ENCODE measurements at places on chromosomes 2 and 18.

DNA sequence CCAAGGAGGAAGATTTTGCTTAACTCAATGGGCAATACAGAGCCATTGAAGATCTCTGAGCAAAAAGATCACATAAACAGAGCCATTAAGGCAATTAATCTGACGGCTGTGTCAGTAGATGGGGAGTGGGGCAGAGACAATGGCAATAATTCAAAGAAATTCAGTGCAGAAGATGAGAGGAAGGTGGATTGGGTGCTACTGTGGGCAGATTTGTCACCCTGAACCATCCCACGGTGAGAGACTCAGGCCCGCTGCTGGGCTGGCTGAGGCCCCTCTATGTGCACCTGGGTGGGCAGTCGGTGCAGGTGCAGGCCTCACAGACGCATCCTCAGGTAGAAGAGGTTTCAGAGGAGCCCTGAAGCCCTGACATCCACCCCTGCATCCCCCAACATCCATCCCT is 458.6 kb downstream of the EIPR1 start:
- DNase-seq = no peak

- DNase-seq = no peak
Observed at GRCh38 chr2:224444783-224445182, 42.9 kb upstream of the FAM124B start.

DNA sequence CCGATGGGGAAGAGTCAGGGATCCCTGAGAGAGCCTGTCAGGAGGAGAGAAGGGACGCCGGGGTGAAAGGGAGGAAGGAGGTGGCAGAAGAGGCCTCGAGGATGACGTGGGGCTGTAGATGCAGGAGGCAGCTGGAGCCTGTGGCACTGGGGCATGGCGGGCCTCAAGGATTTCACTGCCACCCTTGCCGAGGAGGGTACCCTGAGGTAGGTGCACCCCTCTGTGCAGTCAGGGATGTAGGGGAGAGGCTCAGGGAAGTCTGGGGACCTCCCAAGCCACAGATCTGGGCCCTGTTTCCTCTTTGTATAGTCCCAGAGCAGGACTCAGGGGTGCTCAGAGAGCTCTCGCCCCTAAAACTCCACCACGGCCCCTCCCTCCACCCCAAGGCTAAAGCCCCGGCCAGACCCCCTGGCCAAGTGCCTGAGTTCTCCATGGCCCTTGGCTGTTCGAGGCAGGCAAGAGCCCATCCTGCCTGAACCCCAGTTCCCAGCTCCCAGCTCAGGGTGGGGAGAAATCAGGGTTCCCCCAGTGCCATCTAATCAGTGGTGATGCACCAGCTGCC is 39.0 kb upstream of the HDAC4 start:
- DNase-seq = no peak

- DNase-seq = no peak
Observed at GRCh38 chr2:23454501-23455120, 69.6 kb downstream of the KLHL29 start.

GRCh38 chr2:62045017-62045543 is 139.6 kb downstream of the COMMD1 start:
- DNase-seq = no peak

GRCh38 chr2:97704989-97705388 is 8.4 kb upstream of the ZAP70 start:
- DNase-seq = no peak

DNA sequence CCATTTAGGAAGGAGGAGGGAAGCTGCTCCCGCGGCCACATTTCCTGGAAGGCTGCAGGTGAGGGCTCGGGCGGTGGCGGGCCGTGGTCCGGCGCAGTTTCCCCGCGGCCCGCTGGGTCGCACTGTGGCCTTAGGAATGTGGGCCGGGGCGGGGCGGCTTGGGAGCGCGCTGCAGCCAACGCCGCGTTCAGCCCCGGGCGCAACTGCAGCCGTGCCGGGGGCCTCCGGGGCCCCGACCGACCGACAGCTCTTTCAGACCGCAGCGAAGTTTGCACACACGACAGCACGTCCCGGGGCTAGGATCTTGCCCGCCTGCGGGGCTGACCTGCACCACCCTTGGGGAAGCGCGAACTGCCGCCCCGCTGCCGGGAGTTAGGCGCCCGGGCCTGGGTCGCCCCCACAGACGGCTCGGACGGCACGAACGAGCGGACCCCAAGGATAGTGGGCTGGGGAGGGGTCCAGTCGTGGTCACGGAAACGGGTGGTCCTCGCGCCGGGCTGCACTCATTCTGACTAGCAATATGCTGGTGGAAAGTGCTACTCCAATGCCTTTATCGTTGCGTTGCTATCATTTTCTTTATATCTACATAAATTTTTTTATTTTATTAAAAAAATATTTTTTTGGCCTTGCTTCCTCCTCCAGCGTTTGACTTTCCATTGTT is 69.9 kb upstream of the DLX2 start:
- DNase-seq = peak; percentile 53

DNA sequence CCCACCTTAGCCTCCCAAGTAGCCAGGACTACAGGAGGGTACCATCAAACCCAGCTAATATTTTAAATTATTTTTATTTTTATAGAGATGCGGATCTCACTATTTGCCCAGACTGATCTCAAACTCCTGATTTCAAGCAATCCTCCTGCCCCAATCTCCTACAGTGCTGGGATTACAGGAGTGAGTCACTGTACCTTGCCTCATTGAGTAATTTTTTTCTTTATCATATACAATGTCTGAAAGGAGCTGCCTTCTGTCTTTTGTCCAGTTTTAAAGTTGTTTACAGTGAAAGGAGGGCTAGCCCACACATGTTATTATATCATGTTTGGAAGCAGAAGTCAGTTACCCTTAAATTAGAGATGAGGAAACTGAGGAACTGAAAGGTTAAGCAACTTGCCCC is 32.5 kb downstream of the PRKRA start:
- no peak for DNase-seq

DNA sequence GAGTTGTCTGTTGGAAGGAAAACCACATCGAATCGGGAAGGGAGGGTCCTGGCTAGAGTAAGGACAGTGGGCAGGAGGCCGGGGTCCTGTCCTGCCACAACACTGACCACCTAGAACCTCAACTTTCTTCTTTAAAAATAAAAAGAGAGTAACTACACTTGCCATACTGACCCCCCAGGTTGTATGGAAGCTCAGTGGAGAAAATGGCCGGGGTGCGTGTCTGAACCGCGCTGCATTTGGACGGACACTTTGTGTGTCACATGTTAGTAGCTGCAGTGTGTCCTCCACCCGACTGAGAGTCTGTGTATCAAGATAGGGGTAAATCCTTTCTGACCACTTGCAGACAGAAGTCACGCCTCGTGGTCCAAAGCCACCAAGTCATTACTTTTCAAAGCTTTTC is 87.0 kb downstream of the GBX2 start:
- no peak for DNase-seq

DNA sequence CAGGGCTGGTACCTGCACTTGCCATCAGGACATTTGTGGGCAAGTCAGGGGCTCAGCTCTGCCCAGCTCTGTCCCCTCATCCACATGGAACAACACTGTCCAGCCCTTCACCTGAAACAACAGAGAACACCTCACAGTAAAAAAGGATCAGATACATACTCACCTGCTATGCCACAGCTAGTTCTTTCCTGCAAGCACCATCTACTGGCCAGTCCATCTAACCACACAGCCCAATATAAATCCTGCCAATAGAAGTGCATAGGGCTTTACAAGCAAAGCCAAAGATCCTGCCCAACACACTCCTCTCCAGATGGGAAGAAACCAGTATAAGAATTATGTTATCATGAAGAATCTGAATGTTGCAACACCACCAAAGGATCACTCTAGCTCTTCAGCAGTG is 52.2 kb upstream of the GALNT13 start:
- no peak for DNase-seq

- DNase-seq = no peak
Observed at GRCh38 chr2:66523990-66524389, 89.1 kb downstream of the MEIS1 start.

DNA sequence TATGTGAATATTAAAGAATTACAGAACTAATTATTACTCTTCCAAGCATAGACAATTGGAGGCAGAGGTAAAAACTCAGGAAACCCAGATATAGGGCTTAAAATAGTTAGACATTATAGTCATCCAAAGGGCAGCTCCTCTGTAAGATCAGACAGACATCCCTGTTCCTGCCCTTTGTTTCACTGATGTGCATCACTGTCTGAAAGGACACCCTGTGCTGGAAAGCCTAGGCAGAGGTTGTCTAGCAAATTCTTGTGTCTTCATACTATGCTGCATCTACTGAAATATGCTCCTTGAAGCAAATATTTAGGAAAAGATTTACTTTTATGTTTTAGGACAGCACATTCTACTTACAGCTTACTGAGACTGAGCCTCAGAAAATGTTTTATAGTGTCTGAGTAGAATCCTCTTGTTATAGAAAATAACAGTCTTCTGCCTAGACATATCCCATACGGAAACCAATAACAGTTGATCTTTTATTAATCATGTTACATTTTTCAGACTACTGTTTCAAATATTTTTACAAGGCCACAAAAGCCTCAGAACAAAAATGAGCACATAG is 977.3 kb upstream of the CDH2 start:
- no peak for DNase-seq

DNA sequence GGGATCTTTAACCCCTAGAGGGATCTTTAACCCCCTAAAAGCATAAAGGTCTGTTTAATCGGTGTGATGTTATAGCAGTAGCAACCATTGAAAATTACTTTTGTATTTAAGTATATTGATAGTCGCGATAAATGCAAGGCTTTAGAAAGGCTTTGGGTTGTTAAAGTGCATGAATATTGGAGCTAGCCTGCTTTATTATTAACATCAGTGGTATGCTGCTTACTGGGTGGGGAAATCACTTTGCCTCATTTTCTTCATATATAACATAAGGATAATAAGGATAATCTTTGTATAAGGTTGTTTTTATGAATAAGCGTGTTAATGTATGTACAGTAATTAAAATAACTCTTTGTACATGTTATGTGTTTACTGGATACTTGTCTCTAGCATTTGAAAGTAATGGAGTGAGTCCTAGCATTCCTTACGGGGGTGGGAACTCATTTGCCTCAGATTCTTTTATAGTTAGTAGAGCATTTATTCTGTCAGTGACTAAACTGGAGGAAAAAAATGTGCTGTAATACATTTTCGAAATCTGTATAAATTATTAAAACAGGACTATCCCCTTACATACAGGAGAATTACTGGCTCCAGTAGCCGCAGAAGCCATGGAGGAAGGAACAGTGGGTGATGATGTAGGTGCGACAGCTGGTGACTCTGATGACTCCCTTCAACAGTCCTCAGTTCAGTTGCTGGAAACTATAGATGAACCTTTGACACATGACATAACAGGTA is 122.2 kb downstream of the BIRC6 start:
- no peak for DNase-seq

GRCh38 chr2:11855064-11855760 is 108.8 kb downstream of the LPIN1 start:
- DNase-seq = no peak

GRCh38 chr2:43998263-43998662 is 2.5 kb upstream of the LRPPRC start:
- no peak for DNase-seq

DNA sequence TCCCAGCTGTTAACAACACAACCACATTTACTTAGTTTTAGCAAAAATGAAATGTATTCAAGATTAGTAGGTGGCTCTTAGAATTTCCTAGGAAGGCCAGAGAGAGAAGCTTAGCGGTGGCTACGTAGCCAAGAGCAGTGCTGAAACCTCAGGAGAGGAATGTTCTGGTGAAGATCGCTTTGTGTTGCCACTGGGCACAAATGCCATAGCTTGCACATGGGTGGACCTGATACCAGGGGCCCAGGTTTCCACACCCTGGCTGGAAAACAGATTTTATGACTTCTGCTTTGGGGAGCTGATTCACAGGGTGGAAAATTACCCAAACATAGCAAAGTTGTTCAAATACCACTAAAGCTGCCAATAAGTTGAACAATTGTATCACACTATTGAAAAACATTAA is 43.4 kb downstream of the THUMPD2 start:
- DNase-seq = no peak

DNA sequence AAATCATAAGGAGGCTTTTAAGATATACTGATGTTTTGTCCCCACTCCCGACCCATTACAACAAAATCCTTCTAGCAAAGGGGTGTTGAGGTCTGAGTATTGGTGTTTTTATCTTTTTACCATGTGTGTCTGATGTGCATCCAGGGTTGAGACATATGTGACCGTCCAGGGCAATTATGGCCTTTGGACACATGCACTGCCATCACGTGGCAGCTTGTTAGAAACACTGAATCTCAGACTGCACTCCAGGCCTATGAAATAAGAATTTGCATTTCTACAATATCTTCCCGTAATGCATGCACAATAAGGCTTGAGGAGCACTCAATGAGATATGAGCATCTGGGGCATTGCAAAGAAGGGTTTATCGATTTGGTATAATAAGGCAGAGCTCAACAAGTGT is 235.1 kb upstream of the ZNF804A start:
- DNase-seq = no peak

- DNase-seq = no peak
Observed at GRCh38 chr2:72849138-72849462, 23.3 kb upstream of the EXOC6B start.

GRCh38 chr18:47492691-47493090 is 241.2 kb upstream of the SKOR2 start:
- DNase-seq = no peak

DNA sequence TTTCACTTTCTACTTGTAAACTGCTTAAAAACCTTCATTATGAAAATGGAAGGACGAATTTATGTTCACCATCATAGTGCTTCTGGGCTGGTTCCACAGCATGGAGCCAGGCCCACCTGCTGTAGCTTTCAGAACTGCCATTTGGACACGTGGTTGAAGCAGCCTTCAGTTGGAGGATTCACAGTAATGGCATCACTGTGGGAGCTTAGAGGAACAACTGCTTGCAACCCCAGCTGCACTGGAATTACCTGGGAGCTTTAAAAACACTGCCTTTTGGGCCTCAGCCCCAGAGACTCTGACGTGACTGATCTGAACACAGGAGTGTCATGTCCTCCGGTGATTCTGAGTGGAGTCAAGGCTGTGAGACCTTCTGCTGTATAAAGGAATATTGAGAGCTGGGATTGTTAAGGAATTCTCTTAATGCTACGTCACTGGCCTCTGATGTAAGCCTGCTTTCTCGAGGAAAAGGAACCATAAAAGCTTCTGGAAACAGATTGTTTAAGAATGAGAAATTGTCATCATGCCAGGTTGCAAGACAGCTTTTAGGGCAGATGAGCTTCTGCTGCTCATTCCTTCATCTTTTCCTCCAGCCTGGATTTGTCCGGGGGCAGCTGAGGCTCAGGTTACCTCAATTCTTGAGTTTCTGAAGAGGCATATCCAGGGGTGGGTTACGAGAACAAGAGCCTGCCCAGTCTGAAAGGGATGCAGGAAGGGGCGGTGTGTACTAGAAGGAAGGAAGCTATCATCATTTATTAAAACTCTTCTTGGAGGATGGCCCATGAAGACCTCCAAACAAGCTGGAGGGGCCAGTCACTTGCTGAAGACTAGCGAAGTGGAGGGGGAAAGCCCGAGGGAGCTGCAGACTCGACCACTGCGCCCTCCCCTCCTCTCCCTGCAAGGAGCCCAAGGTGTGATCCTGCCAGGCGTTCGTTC is 1.3 kb upstream of the IL1R1 start:
- peak; percentile 67 for DNase-seq

Data from muscle of arm (tissue), 14 donors.